Substantia nigra (tissue), 51 donors: ENCODE measurements at places on chromosomes 16 and 17.

- DNase-seq = no peak
These were observed 21.6 kb downstream of the EMC8 start for GRCh38 chr16:85777583-85778310.

DNA sequence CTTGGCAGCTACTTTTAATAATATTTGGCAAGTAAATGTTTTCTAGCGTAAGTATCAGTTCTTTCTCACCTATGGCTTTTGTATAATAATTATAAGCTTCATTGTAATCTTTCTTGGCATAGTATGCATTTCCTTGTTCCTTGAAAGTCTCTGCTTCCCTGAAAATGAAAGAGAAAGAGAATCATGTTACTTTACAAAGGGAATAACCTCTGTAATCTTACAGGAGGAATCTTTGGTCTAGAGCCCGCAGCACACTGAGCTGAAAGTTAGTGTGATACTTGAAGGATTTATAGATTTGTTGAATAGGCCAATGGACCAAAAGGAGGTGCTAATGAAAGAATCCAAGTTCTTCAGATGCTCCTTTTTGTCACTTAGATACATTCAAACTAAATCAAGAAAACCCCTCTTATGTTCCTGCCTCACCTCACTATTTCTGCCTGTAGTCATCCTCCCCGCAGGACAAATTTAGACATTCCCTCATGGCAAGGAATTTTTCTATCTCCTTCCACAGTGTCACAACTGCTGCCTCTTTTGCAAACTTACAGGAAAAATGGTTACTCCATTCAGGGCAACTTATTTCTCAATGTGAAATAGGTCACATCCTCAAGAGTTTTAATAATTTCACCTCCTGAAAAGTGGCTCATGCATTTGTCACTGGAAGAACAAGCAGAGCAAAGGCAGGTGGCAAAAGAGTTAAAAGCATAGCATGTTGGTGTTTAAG, 16.7 kb downstream of the DNAJC7 start:
- no peak for DNase-seq

DNA sequence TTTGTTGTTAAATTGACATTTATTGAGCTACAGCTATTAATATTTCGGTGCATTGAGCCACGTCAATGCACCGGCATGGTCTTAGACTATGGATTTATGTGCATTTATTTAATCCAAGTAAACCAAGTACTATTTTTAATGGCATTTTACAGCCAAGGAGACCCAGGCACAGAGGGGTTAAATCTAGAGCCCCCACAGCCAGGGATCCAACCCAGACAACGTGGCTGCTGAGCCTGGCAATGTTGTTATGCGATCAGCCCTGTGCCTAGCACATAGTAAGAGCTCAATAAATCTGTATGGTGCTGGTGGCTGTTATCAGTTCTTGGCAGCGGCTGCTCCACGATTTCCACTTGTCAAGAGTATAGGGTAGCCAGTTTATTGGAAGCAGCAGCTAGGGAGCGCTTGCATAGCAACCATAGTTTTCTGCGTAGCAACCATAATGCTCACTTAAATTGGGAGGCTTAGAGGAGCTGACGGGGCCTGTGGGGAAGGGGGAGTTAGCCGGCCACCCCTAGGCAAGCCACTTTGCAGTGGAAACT, 541 bp upstream of the RBBP6 start:
- DNase-seq = no peak

DNA sequence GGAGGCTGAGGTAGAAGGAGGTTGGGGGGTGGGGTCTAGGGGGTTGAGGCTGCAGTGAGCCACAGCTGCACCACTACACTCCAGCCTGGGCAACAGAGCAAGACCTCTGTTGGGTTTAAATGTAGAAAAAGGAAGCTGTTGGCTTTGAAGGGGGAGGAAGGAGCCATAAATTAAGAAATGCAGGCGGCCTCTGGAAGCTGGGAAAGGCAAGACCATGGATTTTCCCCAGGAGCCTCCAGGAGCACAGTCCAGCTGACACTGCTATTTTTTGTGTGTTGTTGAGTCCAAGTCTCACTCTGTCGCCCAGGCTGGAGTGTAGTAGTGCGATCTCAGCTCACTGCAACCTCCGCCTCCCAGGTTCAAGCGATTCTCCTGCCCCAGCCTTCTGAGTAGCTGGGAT, 15.9 kb downstream of the LITAF start:
- no peak for DNase-seq

DNA sequence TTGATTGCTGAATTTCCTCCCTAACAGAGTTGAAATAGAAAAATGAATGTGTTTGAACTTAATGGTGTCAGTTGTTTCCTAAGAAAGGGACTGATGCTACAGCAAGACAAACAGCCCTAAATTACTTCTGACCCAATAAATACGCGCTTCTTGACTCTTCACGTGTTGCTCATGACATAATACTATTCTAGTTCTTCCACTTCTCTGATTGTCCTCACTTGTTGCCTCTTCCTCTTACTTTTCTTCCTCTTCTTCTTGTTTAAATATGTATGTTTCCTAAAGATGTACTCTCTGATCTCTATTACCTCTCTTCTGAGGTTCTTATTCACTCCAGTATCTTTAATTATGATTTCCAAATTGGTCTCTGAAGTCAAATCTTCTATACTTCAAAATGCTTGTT, 32.4 kb downstream of the RNF43 start:
- no peak for DNase-seq

DNA sequence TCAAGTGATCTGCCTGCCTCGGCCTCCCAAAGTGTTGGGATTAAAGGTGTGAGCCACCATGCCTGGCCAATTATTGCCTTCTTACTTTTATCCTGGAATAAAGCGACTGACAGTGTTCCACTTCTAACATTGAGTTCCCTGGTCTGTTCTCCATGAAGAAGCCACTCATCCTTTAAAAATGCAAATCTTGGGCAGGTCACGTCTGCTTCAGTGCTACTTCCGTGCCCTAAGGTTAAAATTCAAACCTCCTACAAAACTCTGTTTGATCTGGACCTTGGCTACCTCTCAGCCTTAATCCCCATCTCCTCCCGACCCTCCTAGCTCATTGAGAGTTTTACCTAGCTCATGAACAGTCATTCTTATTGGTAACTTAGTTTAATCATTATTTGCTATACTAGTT, 9.6 kb upstream of the SHISA9 start:
- no peak for DNase-seq

- DNase-seq = no peak
These were observed 25.8 kb upstream of the GINS3 start for GRCh38 chr16:58366247-58367031.

- DNase-seq = no peak
These were observed 128.0 kb upstream of the SDK2 start for GRCh38 chr17:73772107-73772705.

GRCh38 chr16:53952215-53953208, 248.6 kb downstream of the FTO start:
- DNase-seq = no peak

- DNase-seq = no peak
These were observed 4.2 kb downstream of the ITGB3 start for GRCh38 chr17:47257651-47258339.

GRCh38 chr17:81524039-81524864, 3.9 kb upstream of the FSCN2 start:
- no peak for DNase-seq

DNA sequence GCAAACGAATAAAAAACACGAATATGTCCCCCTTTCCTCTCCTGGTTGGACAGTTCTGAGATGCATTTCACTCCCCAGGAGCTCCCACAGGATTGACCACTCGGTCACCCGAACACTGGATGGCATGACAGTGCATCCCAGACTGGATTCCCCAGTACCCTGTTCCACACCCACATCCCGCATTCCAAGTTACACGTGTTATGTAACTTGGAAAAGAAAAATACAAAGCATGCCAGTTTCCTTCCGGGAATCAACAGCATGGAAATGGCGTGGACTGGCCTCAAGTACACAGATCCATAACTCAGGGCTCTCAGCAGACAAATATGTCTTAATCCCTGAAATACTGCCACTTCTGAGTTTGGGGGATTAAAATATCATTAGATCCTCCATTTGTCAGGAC, 12.6 kb upstream of the KLHL36 start:
- no peak for DNase-seq

DNA sequence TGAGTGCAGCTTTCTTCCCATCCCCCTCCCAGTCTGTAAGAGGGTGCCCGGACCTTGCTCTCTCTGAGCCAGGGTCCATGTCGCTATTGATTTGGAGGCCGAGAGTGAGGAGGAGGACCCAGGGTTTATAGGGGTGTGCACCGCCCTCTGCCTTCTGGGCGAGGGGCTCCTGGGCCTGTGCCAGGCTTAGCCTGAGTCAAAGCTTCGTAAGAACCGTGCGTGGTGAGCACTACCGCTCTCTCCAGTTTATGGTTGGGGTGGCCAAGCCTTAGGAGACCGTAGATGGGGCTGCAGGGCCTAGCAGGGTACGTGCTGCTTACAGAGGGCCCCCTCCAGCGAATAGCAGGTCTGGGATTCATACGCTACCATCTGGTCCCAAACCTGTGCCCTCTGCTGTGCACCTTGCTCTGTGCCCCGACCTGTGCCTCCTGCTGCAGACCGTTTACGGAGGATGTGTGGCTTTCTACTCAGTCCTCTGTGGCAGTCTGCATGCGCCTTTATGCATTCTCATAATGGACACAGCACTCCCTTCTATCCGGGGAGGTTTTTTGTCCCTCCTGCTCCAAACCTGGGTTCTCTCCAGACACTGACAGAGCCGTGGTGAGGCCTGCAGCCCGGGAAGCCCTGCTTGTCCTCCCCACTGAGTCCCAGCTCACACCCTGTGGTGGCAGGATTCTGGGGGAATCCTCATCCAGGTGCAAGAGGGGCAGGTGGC, 54.7 kb downstream of the PGS1 start:
- DNase-seq = no peak

GRCh38 chr16:86024210-86024609, 125.2 kb downstream of the IRF8 start:
- DNase-seq = no peak

DNA sequence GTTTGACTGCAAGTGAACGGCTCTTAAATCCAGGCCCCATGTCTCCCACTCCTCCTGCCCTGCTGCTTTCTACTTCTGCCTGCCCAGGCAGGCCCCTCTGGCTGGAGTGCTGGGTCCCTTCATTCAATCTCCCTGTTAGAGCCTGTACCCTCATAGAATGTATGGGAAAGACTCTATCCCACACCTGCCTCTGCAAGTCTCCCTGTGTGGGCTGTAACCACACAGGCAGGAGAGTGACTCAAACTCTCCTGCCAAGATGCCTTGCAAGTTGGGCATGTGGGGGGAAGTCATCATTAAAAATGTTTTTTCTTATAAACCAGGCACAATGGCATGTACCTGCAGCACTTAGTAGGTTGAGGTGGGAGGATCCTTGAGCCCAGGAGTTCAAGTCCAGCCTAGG, 77.5 kb downstream of the PLXDC1 start:
- no peak for DNase-seq

DNA sequence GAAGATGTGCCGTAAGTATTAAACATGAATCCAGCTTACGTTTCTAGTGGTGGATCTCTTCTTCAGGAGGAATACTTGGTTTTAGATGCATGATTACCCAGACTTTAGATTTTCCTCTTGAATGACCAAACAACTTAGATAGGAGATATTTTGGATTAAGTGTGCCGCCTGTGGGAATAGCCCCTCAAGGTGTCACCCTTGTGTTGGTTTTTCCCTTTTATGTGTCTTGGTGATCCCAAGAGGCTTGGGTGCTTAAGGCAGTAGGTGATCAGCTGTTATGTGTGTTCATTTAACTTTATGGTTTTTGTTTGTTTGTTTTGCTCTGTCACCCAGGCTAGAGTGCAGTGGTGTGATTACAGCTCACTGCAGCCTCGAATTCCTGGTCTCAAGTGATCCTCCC, 115.1 kb downstream of the PPM1E start:
- no peak for DNase-seq

GRCh38 chr16:81518439-81518757, 73.8 kb downstream of the CMIP start:
- DNase-seq = no peak

- no peak for DNase-seq
These were observed 67.9 kb downstream of the PCTP start for GRCh38 chr17:55818451-55819375.

DNA sequence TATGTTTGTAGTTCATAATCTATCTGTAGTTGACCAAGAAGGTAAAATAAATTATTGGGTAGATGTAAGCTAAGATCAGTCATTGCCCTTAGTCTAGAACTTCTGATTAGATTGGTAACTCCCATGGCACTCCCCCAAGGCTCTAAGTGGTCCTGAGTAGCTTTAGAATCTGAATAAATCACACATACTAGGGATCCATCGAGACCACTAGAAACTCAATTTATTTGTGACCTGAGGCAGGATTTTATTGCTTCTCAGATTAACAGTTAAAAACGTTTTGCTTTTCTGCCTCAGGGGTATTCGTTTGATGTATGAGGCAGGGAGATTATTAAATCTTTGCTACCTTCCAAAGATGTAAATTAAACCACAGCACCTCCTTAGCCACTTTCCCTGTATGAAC, 24.9 kb downstream of the CMTR2 start:
- DNase-seq = no peak

DNA sequence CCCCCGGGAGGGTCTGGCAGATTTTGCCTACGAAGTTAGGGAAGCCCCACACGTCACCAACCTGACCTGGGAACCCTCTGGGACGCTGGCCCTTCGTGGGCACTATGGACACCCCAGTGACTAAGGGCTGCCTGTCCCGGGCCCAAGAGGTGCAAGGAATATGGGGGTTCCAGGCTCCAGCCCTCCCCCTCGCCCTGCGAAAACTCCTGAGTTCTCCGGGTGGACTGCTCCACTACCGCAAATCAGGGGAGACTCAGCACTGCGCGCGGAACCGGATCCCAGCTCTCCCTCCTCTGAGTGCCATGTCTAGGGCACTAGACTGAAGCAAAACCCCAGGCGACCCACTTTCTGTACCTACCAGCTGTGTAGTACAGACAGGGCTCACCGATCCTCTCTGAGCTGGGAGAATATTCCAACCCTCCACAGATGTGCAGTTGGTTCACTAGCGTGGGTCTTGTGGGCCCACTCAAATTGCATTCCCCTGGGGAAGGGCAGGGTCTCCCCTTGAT, at the start of gene ARL5C:
TSS of gene ARL5C (minus strand) at position 321 of the 509 bp plus-strand sequence. CDS start 401 bp downstream, outside the sequence.
- no peak for DNase-seq

- peak; percentile 41 for DNase-seq
These were observed 394.7 kb downstream of the SOX9 start for GRCh38 chr17:72515291-72516065.

DNA sequence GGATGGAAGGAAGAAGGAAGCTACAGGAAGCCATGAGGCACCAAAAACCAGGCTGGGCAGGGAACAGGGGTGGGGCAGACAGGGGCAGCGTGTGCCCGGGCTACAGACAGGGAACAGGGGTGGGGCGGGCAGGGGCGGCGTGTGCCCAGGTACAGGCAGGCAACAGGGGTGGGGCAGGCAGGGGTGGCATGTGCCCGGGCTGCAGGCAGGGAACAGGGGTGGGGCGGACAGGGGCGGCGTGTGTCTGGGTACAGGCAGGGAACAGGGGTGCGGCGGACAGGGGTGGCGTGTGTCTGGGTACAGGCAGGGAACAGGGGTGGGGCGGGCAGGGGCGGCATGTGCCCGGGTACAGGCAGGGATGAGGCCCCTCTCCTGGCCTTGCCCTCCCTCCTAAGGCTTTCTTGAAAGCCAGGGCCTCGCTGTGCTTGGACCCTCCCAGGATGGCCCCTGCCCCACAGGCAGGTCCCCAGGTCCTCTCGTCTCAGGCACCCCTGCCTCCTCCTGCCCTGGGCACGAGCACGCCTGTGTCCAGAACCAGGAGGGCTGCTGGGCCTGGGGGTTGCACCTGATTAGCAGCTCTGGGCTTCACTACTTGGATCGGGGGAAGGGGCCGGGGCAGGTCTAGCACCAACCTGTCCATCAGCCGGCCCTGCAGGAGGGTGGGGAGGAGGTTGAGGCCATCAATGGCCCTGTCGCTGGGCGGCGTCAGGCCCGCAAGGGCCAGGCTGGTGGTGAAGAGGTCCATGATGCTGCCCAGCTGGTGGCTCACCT, 14.5 kb upstream of the APRT start:
- DNase-seq = no peak

GRCh38 chr17:50507871-50508572, at the start of gene MYCBPAP:
Gene MYCBPAP (plus strand): TSS chr17:50508439. CDS start chr17:50508675, 236 bp downstream.
- peak; percentile 55 for DNase-seq
